Mucosa of gallbladder (tissue), 1 donor: ENCODE measurements at places on chromosomes 4 and X. TPM values are rescaled to one million over a fixed set of nuclear protein-coding genes. Genes with fewer than 3 reads are reported as not detected.
A peak's percentile ranks its signal among the peaks of the same experiment; 100 is the strongest.

- no peak for DNase-seq
Observed at GRCh38 chr4:1285790-1286553, 3.7 kb upstream of the MAEA start.

Gene PHKA1
- 9.6 TPM for total RNA-seq

Gene ZMYM3
- 46.9 TPM for total RNA-seq

- DNase-seq, result no peak
Observed at GRCh38 chr4:128155874-128156456, 94.9 kb downstream of the LARP1B start.

Gene POU3F4
- total RNA-seq, result 0.52 TPM

DNA sequence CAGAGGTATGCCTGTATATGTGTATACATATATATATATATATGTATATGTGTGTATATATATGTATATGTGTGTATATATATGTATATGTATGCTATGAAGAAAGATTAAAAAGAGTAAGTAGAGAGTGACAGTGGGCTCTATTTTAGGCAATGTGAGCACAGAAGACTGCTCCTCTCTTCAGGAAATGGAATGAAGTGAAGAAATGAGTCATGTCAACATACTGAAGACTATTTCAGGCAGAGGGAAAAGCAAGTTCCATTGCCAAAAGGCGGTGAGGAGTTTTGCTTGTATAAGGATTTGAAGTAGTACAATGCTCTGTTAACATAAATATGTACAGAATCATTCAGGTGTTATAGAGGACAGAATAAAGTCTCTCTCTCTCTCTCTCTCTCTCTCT, 773.2 kb upstream of the FTHL17 start:
- DNase-seq, result no peak

Gene PTPN13
- total RNA-seq, result 24.9 TPM

DNA sequence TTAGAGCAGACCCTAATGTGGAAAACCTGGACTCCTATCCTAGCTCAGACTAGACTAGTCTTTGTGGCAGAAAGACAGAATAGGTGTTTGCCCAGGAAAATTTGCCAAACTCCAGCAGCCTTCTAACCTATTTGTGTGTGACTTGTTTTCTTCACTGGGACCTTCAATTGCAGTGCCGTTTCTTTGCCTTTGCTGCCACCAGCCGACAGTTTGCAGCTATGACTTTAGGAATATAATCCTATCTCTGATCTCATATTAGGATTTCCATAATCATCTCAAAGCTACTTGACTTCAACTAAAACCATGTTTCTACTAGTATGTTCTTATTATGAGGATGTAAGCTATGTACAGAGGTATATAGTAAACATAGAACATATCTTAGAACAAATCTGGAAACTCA, 60.2 kb upstream of the PGAM4 start:
- DNase-seq, result no peak

GRCh38 chrX:41482154-41482850, 35.2 kb downstream of the NYX start:
- DNase-seq, result no peak

GRCh38 chr4:152112190-152112589, 351.4 kb upstream of the GATB start:
- no peak for DNase-seq

DNA sequence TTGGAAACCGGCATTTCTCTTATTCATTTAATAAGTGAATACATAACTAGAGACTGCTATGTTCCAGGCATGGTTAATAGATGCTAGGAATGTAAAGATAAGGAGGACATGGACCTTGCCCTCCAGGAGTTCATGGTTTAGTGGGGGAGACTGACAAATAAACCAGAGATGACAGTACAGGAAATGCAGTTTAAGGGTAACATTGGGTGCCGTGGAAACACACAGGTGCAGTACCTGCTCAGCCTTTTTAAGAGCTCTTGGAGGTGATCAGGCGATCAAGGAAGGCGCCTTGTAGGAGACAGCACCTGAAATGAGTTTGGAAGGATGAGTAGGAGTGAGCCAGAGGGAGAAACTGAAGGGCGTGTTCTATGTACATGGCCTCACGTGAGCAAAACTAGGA, 145.8 kb downstream of the AASDH start:
- peak; percentile 48 for DNase-seq

Gene GAB3
- 4.6 TPM for total RNA-seq

DNA sequence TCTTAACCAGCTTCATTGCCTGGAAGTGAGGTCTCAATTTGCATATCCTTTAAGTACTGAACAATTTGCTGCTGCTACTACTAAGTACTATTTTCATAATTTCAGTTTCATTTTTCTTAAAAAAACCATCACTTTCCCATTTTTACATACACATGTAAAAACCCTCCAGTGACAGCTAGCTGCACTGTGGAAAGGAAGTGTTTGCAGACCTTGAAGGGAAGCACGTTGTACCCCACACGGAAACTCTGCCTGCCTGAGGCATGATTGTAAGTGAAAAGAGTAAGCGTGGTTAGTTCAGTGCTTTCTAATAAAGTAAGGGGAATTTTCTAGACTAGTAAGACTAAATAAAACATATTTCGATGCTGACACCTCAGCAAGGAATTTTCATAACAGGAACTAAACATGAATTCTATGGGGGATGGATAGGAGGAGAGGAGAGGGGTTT, 103.6 kb downstream of the RAPGEF2 start:
- DNase-seq, result no peak

DNA sequence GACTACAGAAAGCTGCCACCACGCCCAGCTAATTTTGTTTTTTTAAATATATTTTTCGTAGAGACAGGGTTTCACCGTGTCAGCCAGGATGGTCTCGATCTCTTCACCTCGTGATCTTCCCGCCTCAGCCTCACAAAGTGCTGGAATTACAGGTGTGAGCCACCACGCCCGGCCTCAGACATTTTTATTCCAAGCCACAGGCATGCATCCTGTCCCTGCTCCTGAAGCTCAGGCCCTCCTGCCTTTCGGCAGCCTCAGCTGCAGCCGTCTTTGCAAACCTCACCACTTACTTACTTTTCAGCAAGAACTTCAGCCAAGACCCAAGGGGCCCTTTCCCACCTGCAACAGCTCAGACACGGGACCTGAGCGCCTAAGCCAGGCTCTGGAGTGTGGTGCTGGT, 26.0 kb downstream of the FAM53A start:
- no peak for DNase-seq

DNA sequence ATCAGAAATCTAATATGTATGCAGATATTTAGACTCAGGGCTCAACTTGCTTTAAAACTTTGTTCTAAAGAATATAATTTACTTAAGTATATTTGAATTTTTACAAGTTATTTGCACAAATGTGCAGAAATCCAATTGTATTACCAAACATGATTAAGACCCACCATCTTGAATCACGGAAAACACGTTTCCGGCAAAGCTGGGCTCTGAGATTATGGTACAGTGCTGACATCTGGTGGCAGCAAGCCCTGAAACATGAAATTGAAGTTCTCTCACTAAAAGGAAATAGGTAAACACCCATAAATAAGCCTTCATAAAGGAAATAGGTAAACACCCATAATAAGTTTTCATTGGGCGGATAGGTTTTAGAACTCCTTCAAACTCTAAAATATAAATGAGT, 98.3 kb upstream of the MAOA start:
- DNase-seq, result peak; percentile 67

DNA sequence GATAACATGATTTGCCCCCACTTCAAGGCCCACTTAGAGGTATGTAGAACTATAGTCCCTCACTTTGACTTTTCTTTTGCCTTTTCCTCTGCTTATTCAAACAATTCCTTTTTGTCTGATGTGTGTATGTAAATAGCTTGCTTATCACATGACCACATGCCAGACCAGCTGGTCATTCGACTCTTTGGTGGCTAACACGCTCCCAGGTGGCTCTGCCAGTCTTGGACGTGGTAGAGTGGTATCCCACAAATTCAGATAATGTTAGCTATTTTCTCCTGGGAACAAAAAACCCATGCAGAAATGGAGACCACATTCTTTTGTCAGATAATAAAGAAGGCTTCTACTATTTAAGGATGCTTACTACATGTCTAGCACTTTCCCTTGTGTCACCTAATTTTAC, 47.9 kb downstream of the ARHGAP24 start:
- DNase-seq, result no peak

- no peak for DNase-seq
Observed at GRCh38 chr4:159283696-159284095, 180.8 kb downstream of the RAPGEF2 start.

Gene FGF2
- 11.9 TPM for total RNA-seq

Gene SPACA5
- not detected for total RNA-seq

DNA sequence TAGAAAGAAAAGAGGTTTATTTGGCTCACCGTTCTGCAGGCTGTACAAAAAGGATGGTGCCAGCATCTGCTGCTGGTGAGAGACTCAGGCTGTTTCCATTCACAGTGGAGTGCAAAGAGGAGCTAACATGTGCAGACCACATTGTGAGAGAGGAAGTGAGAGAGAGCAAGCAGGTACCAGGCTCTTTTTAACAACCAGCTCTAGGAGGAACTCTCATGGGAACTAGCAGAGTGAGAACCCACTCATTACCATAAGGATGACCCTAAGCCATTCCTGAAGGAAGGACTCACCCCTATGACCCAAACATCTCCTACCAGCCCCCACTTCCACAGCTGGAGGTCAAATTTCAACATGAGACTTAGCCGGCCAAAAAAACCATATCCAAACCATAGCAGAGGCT, 158.6 kb upstream of the ADGRL3 start:
- DNase-seq, result no peak

Gene EDNRA
- 9.7 TPM for total RNA-seq

- no peak for DNase-seq
Observed at GRCh38 chr4:37759833-37760232, 66.7 kb upstream of the PGM2 start.

GRCh38 chrX:108731153-108731552, 5.2 kb downstream of the IRS4 start:
- no peak for DNase-seq

- DNase-seq, result no peak
Observed at GRCh38 chr4:143224255-143224654, 39.5 kb downstream of the USP38 start.

- DNase-seq, result no peak
Observed at GRCh38 chr4:77450006-77450405, 155.6 kb upstream of the CXCL13 start.

GRCh38 chr4:113881256-113881655, 98.2 kb downstream of the ARSJ start:
- DNase-seq, result no peak

DNA sequence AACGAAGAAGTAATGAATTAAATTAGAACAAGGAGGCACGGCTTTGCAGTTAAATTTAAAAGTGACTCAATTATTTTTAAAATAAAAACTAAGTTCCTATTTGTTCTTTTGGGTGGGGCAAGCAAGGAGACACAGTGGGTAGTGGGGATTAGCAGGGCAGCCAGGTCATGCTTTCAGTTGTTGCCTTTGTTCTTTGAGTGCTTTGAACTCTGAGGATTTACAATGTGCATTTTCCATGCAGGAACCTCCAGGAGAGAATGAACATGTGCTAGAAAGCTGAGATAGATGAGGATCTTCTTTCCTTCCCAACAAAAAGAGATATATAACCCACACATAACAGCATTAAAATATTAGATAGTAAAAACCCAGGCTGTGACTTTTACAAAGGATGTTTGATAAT, 420.4 kb upstream of the CTSO start:
- DNase-seq, result no peak

GRCh38 chrX:19535476-19535875, 20.2 kb upstream of the MAP3K15 start:
- DNase-seq, result no peak

- DNase-seq, result no peak
Observed at GRCh38 chr4:61201561-61201960, 1.4 kb downstream of the ADGRL3 start.

Gene DAPP1
- total RNA-seq, result 23.3 TPM

DNA sequence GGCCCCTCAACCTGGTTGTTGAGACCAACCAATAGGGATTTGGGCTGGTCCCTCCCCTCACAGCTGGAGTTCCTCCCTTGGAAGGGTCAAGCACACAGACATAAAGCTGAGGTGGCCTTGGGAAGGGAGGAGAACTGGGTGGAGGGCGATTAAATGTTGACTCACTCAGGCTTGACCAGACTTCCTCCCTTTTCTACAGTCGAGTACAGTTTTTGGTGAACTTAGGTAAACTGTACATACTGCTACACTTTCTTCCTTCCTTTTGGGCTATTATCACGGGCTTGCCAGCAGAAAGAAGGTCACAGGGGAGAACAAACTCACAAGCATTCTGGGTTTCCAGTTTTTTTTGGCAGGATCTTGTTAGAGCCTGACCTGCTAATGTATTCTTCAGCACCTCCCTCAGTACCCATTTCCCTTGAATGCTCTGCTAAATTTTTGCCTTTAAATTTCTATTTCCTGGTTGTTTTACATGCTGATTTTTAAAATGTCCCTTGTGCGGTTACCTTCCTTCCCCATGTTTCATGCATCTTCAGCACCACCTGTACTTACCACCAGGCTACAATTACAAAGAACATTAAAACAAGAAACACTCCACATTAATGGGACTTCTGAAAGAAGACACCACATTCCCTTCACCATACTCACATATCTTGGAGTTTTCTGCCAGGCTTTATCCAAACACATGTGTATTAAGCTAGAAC, 135.2 kb upstream of the RASGEF1B start:
- no peak for DNase-seq

DNA sequence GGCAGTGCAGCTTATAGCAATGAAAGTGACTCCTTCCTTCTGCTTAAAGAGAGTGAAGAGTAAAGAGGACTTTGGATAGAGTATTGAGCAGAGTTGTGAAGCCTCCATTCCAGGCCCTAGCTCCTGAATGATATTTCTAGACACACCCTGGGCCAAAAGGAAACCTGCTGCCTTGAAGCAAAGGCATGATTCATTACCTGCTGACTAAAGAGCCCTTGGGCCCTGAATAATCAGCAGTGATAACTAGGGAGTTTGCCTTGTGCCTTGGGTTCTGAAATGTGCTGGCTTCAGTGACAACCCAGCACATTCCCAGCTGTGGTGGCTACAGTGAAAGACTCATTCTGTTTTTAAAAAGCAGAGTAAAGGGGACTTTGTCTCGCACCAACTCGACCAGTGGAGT, 49.2 kb downstream of the STPG2 start:
- DNase-seq, result peak; percentile 29

Gene ZNF280C
- 3.8 TPM for total RNA-seq

DNA sequence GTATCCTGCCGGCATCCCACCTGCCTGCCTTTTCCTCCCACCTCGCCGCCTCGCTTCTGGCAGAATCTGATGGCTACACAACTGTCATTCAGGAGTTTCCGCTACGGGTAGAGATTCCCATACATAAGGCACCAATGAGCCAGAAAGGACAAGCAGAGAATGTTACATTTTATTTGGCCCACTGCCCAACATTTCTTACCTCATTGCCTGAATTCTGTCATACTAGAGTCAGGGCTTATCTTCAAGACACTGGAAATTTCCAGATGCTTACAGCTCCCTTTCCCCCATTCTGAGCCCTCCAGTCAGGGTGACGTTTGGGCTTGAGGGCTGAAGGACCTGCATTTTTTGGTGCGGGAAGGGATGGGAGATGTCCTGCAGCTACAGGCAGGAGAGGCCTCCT, 113.0 kb downstream of the NHS start:
- no peak for DNase-seq

- no peak for DNase-seq
Observed at GRCh38 chr4:125703443-125703842, 388.7 kb downstream of the FAT4 start.

GRCh38 chr4:1295405-1296055, 5.8 kb downstream of the MAEA start:
- no peak for DNase-seq

Gene ADH1C
- total RNA-seq, result 41.6 TPM
